ENCODE measurements at places on chromosomes 4 and X. TPM values are rescaled to one million over a fixed set of nuclear protein-coding genes. Genes with fewer than 3 reads are reported as not detected.

Gene NLRP2B
- total RNA-seq: 0.63 TPM

Gene USP11
- 76.7 TPM for total RNA-seq

Gene RAI2
- total RNA-seq: 18.9 TPM

Gene POF1B
- total RNA-seq: 4.7 TPM

Gene BCAP31
- total RNA-seq: 183 TPM

DNA sequence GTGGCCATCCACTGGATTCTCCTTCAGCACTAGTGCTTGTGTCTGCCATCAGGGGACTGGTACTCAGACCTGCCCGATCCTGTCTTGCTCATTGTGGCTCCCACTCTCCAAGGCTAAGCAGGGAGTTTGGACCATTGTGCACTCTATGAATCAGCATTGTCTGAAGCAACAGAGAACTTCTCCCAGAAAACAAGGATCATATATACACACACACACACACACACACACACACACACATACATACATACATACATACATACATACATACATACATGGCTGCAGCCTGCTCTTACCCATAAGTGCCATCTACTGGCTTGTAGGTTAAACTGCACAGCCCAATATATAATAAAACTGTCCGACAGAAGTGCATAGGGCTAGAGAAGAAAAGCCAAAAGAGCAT is 345.3 kb upstream of the LCORL start:
- DNase-seq: no peak

DNA sequence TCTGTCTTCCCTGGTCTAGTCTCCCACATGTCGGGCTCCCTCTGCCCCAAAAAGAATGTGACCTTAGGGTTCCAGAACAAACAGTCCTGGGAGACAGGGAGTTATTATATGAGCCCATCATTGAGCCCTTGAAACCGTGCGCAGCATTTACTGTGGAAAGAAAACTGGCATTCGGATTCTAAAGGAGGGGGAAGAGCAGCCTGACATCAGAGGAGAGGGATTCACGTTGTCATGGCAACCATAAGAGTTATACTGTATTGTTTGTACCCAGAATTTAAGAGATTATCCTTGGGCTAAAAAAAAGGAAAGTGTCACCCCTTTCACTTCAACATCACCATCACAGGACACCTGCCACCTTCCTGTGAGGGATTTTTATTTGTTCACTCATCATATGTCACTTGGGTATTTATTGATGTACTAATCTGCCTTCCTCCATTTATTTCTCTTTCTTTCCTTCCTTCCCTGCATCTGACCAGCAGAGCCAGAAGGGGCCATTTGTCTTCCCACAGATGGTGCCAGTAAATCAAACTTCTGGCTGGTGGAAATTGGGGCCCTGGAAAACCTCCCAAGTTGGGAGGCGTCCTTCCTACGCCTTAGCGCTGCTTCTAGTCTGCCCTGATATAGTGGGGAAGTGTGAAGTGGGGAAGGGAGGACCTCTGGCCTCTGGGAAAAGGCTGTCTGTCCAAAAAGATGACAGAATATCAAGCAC is 64.9 kb upstream of the FRMPD3 start:
- no peak for DNase-seq

GRCh38 chrX:7996414-7996813 is 69.2 kb upstream of the PNPLA4 start:
- peak; percentile 41 for DNase-seq
